CD4-positive, alpha-beta T cell treated with Interleukin-2 at 100 ng/mL for 4 hours (primary cell): ENCODE measurements at places on chromosomes 3 and 15.

DNA sequence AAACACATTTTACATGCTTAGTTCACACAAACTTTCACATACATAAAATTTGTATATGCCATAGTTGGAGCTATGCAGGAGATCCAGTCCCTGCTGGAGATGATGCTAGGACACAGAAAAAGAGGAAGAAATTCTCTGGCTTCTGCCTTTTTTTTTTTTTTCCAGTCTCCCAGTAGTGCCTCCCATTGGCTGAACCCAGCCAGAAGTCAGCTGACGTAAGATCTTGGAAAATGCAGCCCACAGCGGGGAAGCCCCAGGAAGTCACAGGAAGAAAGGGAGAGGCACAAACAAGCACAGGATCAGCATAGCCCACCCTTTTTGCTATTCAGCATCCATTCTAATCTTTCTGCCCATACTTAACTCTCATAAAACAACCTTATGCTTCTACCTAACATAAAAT, 38.5 kb downstream of the SCN11A start:
- DNase-seq: no peak

DNA sequence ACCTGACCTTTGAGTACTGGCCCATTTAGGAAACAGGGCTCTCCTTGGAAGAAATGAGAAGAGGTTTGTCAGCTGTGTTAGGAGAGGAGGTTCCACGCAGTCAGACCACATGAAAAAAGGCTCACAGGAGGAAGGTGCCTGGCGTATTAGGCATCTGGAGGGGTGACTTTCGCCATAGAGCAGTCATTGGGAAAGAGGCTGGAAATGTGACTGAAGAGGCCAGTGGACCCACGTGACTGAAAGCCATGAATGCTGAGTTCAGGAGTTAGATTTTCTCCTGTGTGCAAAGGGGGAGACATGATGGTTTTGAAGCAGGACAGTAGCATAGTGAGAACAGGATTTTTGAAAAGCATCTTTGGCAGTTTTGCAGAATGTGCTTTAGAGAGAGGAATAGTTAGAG, 29.7 kb upstream of the RNF7 start:
- DNase-seq: no peak

GRCh38 chr3:11953778-11954177, 50.4 kb upstream of the SYN2 start:
- DNase-seq: no peak

DNA sequence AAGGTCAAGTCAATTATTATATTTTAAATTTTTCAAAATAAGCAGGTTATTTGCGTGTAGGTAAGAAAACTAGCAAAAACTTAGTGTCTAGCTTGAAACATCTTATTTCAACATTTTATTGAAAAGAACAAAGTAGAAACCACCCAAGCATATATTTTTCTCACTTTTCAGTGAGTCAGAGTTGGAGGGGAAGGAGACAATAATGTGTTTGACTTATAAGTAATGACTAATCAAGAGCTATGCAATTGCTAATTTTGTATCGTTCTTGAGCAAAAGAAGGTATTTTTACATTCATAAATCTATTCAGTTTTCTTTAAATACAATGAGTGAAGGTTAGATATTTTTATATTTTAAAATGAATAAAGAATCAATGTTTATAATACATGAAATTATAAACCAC, 54.4 kb upstream of the P2RY1 start:
- DNase-seq: no peak

- no peak for DNase-seq
Observed at GRCh38 chr3:193945143-193945542, 190.8 kb upstream of the HES1 start.

DNA sequence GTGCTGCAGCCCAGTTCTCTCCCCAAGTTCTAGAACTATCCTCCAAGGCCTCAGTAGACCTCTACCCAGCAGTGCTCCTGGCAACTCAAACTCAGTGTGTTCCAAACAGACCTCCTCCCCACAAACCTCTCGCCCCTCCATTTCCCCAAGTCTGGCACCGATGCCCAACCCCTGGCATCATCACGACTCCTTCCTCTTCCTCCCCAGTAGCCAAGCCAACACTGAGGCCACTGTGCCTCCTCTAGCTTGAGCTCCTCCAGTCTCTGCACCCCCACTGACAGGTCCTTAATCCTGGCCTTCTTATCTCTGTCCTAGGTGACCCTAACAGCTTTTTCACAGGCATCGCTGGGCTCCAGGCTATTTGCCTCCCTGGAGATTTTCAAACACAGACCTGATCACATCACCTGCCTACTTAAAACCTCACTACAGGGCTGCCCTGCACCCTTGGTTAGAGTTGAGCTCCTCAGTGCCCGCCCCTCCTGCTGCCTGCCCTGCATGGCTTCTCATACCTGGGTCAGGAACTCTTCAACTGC, 6.8 kb downstream of the ARPIN start:
- DNase-seq: no peak

DNA sequence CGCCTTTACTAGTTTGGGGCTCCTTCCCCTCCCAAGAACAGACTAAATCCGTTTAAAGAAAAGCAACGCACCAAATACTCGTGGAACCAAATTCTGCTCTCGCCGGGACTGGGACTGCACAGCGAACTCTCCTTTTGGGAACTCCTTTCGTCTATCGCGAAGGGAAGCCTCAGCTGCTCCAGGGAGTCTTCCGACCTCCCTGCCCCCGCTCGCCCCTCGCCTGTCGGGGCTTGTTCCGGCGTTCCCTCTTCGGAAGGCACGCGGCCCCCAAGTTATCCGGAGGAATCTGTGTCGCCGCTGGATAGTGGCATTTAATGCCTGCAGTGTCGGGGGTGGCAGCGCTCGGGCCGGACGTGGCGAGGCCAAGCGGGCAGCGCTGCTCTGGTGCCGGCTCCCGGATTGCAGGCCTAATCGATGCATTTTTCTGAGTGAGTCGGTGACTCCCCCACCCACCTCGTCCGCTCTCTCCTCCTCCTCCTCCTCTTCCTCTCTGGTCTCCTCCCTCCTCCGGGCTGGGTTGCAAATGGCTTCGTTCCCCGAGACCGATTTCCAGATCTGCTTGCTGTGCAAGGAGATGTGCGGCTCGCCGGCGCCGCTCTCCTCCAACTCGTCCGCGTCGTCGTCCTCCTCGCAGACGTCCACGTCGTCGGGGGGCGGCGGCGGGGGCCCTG, at the start of gene TRIM71:
Gene TRIM71, plus strand, starts transcription at position 440 of the 671 bp plus-strand sequence. Its CDS starts 84 bp downstream, at position 524.
- no peak for DNase-seq

DNA sequence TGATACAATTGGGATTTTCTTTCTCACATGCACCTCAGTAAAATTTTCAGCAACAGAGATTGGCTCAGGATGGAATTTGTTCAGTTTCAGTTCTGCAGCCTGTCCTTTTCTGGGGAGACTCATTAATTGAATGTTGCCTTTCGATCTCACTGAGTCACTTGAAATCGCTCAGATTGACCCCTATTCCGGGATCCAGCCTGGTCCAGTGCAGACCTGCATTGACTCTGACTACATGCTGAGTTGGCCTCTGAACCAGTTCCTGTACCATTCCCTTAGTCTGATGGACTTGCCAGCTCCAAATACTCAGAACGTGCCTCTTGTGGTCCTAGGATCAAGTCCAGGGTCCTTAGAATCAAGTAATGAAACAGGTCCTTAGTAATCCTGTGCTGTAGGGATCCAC, 9.4 kb downstream of the IGF1R start:
- DNase-seq: no peak

GRCh38 chr15:79538527-79538926, 106.4 kb downstream of the MINAR1 start:
- DNase-seq: no peak

GRCh38 chr3:83216919-83217594, 1455.6 kb upstream of the GBE1 start:
- no peak for DNase-seq

- no peak for DNase-seq
Observed at GRCh38 chr15:78880813-78881212, 8.1 kb downstream of the MORF4L1 start.
